ENCODE measurements at places on chromosomes 1 and 21. TPM values are rescaled to one million over a fixed set of nuclear protein-coding genes. Genes with fewer than 3 reads are reported as not detected.

Gene SPATA21
- total RNA-seq = not detected

Gene LCE1A
- total RNA-seq = not detected

Gene NUDT4B
- total RNA-seq = not detected

Gene AMY1B
- total RNA-seq = not detected

- DNase-seq = no peak
Observed at GRCh38 chr1:115330480-115331013, 7.5 kb downstream of the NGF start.

- DNase-seq = no peak
Observed at GRCh38 chr1:91779548-91780021, 106.4 kb downstream of the TGFBR3 start.

Gene LIPI
- total RNA-seq = not detected

Gene MROH7
- not detected for total RNA-seq

Gene RUNX3
- 0.82 TPM for total RNA-seq

GRCh38 chr1:102776071-102776470, 332.3 kb downstream of the COL11A1 start:
- no peak for DNase-seq

Gene USH2A
- total RNA-seq = 0.04 TPM

- DNase-seq = no peak
Observed at GRCh38 chr1:8396786-8397406, 79.0 kb downstream of the SLC45A1 start.

- DNase-seq = no peak
Observed at GRCh38 chr1:238488401-238488800, 597.7 kb upstream of the ZP4 start.

Gene CA6
- not detected for total RNA-seq

Gene S100A9
- total RNA-seq = not detected

GRCh38 chr21:15249285-15249993, 184.6 kb upstream of the NRIP1 start:
- DNase-seq = no peak

DNA sequence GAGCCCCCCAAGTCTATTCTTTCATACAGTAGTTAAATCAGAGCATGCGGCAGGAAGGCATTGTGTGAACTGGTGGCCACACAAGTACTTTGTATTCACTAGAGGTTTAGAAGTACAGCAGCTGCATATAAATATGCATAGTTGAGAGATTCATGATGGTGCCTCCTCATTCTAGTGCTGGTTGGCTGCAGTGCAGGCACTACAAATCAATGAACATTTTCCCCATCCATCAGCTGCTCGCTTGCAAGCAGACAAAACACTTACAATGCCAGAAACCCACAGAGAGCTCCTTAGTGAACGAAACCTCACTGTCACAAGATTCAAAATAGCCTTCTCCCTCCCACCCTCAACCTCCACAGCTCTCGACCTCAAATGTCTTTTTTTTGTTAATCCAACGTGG, 726.2 kb downstream of the USP25 start:
- DNase-seq = no peak

DNA sequence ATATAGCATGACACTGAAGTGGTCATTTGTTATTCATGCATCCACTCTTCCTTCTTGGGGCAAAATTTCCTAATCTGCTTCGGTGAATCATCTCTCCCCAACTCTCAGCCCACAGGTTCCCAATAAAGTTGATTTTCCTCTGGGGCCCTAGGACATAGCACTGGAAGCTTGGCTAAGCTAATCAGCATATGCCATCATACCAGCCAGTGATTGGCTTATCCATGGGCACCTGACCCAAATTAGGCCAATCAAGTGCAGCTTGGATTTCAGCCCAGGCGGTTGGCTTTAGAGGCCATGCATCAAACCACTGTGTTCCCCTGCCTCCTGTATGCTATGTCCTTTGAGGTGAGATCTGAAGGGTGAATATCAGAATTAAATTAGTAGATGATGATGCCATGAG, 58.9 kb downstream of the C1orf94 start:
- no peak for DNase-seq

- DNase-seq = peak; percentile 58
Observed at GRCh38 chr1:216221260-216221700, 202.0 kb downstream of the USH2A start.
